CD8-positive, alpha-beta T cell (primary cell): ENCODE measurements at places on chromosomes 13 and 19.

- DNase-seq = no peak
These were observed 270.4 kb downstream of the TEX29 start for GRCh38 chr13:111590796-111591195.

DNA sequence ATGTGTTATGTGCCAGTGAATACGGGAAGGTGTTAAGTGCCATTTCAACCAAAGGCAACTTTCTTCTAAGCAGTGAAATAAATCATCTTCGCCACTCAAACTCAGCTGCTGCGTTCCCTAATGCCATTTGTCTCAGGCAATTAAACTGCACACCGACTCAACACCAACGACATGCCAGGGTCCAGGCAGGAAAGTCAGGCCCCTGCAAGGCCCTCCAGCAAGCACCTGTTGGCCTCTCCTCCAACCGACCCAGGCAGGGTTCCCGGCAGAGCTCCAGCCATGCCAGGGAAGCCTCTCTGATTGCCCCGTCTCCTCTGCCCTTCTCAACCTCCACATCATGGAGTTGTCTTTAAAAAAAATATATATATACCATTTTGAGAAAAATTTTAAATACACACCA, 21.8 kb downstream of the SAFB2 start:
- no peak for DNase-seq

DNA sequence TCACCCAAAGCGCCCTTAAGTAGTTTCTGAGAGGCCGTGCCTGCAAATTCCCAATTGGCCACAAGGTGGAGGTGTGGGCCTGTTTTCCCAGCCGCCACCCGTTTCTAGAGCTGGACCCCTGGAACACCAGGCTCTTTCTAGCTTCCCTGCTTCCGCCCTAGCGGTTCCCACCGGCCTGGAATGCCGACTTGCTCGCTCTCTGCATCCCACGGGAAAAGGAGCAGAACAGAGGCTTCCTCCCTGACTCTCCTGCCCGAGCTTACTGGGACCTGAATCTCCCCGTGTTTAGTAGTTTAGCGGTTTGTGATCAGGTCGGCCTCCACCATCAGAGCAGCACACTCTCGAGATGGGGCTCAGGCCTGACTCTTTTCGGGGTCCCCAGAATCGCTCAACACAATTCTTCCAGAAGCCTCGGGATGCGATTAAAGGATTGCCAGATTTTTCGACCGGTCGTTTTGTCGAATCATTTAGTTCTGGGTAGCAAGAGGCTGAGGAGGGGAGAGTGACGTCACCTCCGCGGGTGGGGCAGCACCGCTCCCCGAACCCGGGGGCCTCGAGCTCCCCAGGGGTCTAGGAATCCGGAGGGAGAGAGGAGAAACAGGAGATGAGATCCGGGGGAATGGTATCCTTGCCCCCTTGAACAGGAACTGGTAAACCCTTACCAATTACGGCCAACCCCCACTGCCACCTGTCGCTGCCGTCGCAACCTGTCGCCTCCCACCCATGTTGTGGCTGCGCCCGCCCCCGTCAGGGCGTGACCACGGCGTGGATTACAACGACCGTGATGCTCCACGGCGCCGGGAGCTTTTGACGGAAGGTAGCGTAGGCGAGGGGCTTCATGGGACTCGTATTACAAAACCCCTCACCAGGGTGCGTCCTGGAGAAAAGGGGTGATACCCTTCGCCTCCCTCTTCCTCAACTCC, 8.0 kb downstream of the NAPSA start:
- peak; percentile 87 for DNase-seq

GRCh38 chr13:65592731-65593130, 1637.4 kb downstream of the PCDH9 start:
- DNase-seq = no peak

- no peak for DNase-seq
These were observed 233.9 kb downstream of the LMO7 start for GRCh38 chr13:75869981-75870380.

DNA sequence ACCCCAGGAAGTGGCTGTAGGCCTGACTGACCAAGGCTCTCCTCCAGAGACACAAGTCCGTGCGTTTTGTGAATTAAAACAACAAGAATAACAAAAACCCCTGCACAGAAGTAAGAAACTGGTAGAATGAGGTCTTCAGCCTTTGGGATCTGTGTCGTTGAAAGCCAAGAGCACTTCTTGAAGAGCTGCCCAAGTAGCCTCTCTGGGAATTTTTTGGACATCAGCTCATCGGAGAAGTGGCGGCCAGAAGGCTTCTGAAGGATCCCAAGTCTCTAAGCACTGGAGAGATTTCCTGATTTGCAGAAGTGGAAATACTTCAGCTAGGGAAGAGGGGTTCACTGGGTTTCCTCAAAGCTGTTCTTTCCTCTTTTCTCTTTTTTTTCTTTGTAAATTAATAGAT, 100.4 kb upstream of the ZNF536 start:
- no peak for DNase-seq

DNA sequence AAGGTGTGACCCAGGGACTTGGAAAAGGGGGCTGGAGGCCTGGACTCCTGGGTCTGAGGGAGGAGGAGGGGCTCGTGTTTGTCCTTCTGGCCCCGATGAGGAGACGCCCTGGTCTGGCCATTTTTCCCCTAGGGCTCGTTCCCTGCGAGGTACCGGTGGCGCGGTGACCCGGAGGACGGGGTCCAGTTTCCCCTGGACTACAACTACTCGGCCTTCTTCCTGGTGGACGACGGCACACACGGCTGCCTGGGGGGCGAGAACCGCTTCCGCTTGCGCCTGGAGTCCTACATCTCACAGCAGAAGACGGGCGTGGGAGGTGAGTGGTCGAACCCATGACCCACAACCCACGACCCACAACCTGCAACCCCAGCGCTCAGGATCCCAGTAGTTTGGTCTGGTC, 10.8 kb downstream of the TRPM4 start:
- no peak for DNase-seq

GRCh38 chr13:94956417-94957110, 244.2 kb upstream of the SOX21 start:
- DNase-seq = no peak

DNA sequence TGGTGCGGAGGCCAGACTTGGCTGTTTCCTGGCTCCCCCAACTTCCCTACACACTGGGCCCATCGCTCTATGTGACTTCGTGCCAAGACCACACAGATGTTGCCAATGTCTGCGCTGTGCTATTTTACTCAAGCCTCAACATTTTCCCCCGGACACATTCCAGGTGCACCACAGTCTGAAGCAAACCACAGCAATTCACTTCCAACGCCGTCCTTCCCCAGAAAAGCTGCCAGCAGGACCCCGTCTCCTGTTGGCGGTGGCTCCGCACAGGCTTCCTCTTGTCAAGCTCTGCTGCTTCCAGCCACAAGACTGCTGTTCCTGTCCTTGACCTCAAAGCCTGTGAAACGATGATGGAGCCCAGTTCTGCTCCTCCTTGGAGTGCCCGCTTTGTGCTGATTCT, 100.7 kb downstream of the CRYL1 start:
- no peak for DNase-seq

DNA sequence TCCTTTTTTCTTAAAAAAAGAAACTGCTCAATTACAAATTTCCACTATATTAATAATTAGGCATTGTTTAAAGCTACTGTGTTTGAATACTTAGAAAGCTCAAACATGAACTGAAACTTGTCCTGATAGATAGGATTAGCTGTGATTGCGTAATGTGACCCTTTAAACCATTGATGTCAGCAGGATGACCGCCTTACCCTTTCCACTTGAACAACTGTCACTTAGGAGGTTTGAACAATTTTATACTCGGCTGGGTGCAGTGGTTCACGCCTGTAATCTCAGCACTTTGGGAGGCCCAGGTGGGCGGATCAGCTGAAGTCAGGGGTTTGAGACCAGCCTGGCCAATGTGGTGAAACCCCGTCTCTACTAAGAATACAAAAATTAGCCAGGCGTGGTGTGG, 2.9 kb downstream of the LAMP1 start:
- no peak for DNase-seq

- DNase-seq = peak; percentile 76
These were observed 14.6 kb downstream of the GNA11 start for GRCh38 chr19:3108775-3109174.

DNA sequence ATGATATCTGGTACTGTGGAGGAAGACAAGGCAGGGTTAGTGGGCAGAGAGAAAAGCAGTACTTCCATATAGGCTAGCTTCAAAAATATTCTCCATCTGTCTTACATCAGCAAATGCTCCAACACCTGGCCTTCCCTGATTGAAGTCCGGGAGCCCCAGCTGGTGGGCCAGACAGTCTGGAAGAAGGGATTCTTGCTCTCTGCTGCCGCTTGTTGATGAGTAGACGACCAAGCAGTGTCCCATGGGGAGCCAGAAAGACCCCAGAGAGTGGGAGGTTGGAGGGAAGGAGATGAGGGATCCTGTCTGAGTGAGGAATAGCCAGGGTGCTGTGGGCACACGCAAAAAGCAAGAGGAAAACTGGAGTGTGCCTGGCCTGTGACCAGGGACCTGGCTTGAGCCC, 95.1 kb downstream of the ATP8A2 start:
- DNase-seq = no peak

GRCh38 chr13:103030776-103031175, 35.4 kb downstream of the SLC10A2 start:
- DNase-seq = no peak

DNA sequence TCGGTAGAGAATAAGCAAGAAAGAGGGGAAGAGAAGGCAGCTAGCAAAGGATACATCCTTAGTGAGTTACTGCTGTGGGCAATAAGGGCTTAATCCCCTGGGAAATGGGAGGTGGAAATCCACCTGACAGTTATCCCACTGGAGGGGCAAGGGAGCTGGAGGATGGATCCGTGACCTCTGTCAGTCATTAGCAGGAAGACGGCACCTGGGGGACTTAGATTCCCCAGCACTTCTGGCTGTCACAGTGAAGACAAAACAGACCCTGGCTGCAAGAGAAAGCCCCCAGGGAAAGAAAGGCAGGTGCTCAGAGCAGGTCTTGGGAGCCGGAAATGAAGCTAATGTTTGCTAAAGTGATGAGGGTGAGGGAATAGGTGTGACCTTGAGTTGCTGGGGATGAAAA, 70.4 kb upstream of the MRI1 start:
- DNase-seq = no peak

- DNase-seq = no peak
These were observed 811.8 kb downstream of the UQCRFS1 start for GRCh38 chr19:28400953-28401671.

DNA sequence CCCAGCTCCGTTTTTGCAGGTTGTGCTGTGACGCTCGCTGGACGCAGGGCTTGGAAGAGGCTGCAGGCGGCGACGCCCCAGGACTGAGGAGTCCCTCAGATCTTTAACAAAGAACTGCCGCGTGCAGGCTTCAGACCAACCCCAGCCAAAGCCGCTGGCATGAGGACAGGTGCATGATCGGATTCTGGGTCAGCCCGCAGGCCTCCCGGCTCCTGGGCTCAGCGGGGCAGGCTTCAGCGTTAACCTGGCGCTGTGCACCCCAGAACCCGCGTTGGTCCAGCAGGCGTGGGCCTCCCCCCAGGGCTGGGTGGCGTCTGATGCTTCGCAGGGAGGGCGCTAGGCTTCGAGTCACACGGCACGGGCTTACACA, 920 bp upstream of the TIMM13 start:
- DNase-seq = peak; percentile 35

GRCh38 chr13:57627663-57628062, 3.9 kb upstream of the PCDH17 start:
- DNase-seq = no peak

DNA sequence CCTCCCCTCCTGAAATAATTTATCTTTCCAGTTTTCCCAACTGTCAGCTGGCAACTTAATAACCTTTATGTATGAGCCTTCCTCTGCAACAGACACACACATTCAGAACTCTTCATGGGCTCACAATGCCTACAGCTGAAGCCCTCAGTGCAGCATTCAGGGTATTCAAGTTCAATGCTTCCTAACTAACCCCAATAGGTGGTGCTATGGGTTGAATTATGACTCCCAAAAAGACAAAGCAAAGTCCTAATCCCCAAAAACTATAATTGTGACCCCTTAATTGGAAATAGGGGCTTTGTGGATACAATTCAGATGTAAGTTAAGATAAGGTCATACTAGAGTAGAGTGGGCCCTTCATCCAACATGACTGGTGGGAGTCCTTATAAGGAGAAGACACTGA, 202.2 kb downstream of the SUCLA2 start:
- DNase-seq = no peak

GRCh38 chr13:73815796-73816195, 318.4 kb downstream of the KLF12 start:
- DNase-seq = no peak

DNA sequence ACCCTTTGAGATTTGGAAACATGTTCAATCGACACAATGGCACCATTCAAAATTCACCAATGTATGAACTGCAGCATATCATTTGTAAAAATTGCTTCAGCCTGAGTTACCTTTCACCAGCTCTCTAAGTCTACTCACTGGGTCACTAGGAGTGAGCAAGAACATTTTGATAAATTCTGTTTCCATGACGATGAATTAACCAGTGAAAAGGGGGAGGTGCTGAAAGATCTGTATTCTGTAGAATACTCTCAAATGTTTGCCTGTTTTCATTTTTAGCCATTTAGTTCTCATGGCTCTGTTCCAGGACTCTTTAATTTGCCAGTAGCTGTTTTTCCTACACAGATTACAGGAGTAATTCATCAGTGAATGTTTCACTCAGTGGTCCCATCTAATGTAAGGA, 883.4 kb downstream of the DIAPH3 start:
- DNase-seq = no peak

DNA sequence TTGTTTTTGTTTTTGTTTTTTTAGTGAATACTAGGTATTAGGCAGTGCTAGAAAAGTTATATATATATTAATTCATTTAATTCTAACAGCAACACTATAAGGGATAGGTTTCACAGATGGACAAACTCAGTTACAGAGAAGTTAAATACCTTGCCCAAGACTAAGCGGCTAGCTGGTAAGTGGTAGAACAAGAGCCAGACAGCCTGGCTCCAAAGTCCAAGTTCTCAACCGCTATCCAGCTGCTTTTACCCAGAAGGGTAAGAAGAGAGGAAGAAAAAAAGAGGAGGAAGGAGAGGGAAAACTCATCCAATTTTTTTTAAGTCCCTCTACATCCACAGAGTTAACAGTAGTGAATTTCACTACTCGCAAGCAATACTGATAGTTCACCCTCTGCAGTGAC, 217.0 kb downstream of the SPRY2 start:
- DNase-seq = no peak

DNA sequence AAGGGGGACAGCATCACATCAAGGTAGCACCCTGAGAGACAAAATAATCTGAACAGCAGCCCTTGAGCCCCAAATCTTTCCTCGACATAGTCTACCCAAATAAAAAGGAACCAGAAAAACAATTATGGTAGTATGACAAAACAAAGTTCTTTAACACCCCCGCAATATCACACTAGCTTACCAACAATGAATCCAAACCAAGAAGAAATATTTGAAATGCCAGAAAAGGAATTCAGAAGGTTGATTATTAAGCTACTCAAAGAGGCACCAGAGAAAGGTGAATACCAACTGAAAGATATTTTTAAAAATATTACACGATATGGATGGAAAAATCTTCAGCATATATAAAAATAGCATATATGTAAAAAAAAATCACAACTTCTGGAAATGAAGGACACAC, 252.9 kb upstream of the SLITRK6 start:
- DNase-seq = no peak

DNA sequence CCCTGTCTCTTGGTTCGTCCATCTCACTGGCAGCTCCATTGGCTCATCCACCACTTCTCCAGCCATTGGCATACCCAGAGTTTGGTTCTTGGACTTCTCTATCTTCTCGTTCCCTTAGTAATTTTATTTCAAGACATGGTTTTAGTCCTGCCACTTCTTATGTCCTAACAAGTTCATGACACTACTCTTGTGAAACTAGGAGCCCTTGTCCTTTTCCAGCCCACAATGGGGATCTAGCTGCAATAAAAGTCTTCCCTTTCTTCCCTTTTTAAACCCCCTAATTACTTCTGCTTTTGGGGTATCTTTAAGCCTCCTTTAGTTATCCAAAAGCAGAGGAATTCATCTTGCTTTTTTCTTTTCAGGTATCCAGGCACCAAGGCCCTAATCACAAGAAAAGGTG, 2.9 kb upstream of the RCBTB2 start:
- DNase-seq = no peak
